T-helper 9 cell (primary cell): ENCODE measurements at places on chromosomes 4 and X.

- no peak for DNase-seq
Measured at GRCh38 chr4:42627885-42628646, 28.8 kb downstream of the ATP8A1 start.

DNA sequence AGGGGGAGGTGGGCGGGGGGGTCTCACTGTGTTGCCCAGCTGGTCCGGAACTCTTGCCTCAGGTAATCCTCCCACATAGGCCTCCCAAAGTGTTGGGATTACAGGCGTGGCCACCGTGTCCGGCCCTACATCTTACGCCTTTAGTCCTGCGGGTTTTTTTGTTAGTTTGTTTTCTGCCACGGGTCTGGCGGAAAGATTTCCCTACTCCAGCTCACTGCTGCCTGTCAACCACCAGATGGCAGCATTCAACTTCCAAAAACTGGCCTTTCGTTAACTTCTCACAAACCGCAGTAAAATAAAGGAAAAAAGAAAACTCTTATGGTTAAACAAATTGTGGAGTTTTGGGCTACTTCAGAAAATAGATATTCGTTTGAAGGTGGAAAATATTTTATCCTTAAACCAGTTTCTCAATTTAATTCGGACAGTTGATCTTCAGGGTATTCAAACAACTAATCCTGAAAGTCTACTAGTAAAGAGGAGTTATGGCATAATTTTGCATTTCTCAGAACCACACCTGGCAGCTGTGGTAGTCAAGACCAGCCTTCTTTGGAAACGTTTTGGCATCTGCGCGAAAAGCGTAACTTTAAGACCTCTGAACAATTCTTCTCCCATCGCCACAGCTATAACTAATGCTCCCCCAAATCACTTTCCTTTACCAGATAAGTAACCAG, 41.1 kb downstream of the LUZP4 start:
- no peak for DNase-seq

DNA sequence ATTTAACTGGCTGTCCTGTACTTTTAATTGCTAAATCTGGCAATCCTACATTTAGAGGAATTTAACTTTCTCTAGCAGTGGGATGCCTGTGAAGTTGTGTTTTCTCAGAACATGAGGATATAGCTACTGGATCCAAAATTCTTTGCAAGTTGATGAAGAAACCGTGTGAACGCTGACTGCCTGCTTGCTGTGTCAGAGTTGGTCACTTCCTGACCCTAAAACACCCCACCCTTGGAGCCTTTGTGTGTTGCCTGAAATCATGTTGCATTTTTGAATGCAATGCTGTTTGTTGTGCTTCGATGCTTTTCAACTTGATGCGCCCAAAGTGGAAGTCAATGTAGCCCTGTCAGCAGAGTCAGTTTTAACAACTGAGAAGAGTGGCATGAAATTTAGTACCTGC, 211.2 kb downstream of the ANK2 start:
- no peak for DNase-seq

GRCh38 chr4:186002853-186003252, 66.1 kb upstream of the TLR3 start:
- no peak for DNase-seq

DNA sequence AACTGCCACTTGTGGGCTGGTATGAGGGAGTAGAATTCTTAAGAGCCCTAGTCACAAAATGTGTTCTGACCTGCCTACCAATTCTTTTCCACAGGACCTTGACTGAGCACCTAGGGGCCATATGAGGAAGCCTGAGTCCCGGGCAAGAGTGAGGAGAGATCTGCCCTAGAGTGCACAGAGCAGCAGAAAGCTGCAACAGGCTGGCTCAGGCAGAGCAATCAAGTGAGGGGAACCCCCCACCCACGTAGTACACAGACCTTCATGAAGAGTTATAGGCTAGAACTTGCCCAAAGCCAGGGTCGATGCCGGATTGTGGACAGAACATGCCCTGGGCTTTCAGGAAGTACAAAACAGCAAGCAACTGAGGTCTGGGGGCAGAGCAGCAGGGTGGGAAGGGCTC, 117.0 kb downstream of the SPOCK3 start:
- no peak for DNase-seq

- no peak for DNase-seq
Measured at GRCh38 chrX:102883491-102883890, 53.6 kb upstream of the RAB40AL start.

- no peak for DNase-seq
Measured at GRCh38 chrX:41981481-41982013, 58.2 kb upstream of the CASK start.

GRCh38 chr4:113020966-113021365, 28.5 kb upstream of the ANK2 start:
- DNase-seq = no peak

- no peak for DNase-seq
Measured at GRCh38 chr4:8148159-8148558, 10.5 kb downstream of the ABLIM2 start.

DNA sequence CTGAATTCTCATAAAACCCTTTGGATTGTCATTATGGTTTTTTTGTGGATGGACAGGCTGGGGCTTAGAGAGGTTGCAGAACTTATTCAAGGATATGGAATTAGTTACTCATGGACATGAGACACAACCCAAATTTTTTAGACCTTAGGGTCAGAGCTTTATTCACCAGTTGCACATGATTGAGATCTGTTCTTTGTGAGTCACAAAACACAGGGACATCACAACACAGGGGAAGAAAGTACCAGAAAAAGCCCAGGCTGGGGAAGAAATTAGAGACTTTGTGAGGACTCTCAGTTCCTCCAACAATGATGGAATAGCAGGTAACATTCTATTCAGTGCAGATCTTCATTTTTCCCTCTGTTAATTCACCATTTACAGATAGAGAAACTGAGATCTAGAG, 602.4 kb upstream of the CPEB2 start:
- DNase-seq = no peak

GRCh38 chrX:152276277-152276676, 137.9 kb upstream of the MAGEA10 start:
- no peak for DNase-seq
